ENCODE measurements at places on chromosomes 4 and X.
A peak's percentile ranks its signal among the peaks of the same experiment; 100 is the strongest.

DNA sequence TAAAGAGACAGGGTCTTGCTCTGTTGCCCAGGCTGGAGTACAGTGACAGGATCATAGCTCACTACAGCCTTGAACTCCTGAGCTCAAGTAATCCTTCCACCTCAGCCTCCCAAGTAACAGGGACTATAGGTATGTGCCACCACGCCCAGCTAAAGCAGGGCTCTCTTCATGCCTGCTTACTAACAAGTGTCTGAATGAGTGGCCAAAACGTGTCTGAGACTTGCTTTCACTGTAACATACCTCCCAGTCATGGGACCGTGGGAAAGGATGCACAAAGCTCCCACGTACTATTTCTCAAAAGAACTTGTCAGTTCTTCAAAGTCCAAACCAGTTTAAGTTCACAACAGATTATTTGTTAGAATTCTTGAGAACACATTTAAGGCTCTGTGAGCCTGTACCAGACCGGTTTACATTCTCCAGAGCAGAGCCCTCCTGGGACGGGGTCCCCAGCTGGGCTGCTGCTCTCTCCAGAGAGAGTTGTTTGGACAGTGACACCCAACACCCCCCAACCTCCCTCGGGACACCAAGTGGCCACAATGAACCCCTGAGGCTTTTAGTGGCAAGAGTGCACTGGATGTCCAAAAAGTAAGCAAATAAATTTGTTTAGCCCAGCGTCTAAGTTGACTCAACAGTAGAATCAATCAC lies 24.1 kb downstream of the SH3KBP1 start:
- DNase-seq, result no peak

DNA sequence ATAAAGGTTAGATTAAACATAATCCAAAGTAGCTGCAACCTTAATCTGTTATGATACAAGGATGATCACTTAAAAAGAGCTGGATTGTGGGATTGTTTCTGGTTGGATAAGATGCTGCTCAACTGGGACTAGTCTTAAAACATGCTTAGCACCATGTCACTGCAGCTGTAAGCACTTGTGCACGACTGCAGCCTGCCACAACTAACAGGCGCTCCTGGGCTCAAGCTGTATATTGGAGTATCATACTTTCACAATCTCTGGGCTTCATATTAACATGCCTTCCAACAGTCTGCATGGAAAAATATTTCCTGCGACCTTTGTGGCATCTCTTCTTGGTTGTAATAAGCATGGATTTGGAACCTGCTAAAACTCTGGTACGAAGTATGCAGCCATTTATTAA lies 493.0 kb upstream of the PITX2 start:
- DNase-seq, result no peak

- DNase-seq, result no peak
These were observed 60.3 kb upstream of the CAMK2D start for GRCh38 chr4:113821856-113822255.

DNA sequence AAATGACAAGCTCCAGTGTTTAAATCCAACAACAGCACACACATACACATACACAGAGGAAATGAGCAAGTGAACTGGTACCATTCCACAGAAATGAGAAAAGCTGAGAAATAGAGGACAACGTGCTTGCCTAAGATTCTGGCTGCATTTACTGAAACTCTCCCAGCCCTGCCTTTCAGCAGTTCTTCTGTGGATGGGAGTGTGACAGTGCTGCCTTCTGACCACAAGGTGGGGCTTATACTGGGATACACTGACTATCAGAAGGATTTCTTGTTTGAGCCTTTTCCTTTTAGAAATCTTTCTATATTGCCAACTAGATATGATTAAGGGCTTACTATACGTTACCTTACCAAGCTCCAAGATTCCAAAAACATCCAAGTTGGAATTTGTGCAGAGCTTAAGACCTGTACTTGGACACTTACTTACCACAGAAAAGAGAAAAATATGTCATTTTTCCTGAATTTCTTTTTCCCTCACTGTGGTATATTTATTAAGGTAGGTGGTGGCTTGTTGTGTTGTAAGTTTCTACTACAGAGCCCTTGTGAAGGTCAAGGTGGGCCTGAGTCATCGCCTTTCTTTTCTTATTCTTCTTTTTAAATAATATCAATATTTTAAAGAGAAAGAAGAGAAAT lies 10.7 kb upstream of the CXCL8 start:
- DNase-seq, result no peak

DNA sequence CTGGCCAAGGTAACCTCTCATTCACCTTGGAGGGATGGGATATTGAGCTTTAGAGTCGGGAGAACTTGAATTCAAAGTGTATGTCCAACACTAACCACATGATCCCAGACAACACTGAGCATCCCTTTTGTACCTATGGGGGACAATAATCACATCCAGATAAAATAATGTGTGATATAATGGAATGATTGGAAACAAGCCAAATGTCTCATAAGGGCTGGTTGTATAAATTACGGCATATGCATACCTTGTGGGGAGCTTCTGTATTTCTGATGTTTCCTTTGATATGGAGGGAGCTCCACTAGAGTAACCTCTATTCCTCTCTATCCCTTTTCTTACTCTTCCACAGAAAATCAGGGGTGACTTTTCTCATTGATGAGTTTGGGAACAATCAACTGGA lies 40.7 kb upstream of the LDB2 start:
- DNase-seq, result no peak

DNA sequence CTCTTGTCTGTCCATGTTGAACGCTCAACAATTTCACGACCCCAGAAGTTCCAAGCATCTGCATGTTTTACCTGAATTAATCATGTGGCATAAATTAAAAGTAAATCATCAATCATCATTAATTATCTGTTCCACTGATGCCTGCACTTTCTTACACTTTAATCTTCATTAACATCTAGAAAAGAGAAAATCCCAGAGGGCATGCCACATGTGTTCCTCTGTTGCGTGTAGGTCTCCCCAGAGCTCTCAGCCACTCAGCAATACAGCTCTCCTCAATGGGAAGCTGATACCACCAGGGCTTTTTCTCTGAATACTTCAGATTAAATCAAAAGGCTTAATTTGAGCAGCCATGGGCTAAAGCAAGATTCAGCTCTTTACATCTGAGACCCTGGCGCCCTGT lies 722.4 kb upstream of the TENM3 start:
- DNase-seq, result no peak

GRCh38 chr4:103085555-103086196 lies 9.1 kb upstream of the SLC9B2 start:
- DNase-seq, result no peak

GRCh38 chr4:75287738-75288517 lies 226.3 kb downstream of the RCHY1 start:
- no peak for DNase-seq

DNA sequence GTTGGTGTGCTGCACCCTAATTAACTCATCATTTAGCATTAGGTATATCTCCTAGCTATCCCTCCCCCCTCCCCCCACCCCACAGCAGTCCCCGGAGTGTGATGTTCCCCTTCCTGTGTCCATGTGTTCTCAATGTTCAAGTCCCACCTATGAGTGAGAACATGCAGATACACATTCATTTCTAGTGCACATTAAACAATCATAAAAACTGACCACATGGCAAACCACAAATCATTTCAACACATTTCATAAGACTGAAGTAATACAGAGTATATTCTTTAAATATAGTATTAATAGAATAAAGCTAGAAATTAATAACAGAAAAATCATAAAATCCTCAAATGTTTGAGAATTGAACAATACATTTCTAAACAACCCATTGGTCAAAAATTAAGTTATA lies 34.1 kb downstream of the PRKG2 start:
- no peak for DNase-seq

DNA sequence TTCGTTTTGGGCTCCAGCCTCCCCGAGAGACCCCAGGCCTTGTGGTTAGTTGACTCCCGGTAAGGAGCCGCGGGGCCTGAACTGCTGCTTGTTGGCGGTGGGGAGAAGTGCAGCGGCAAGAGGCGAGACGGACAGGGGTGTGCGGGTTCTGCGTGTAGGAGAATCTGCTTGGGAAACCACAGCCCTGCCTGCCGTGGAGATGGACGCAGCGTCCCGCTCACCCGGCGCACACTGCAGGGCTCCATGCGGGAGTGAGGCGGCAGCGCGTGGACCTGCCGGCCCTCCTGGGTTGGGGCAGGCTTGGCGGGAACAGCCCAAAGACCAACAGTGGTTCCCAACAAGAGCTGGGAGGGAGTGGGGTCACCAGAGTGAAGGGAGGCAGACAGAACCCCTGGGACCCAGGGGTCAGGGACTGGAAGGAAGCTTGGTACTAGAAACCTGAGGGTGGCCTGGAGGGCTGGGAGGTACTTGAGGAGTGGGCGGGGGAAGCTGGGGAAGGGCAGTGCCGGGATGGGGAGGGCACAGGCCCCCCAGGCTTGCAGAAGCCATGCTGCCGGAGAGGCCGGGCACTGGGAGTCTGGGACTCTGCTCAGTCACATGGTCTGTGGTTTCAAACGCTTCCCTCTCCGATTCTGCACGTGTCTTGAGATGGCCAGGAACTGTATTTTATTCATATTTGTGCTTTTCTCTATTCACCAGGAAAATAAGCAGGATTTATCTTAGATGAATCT lies 70.8 kb downstream of the RGS12 start:
- DNase-seq, result no peak

DNA sequence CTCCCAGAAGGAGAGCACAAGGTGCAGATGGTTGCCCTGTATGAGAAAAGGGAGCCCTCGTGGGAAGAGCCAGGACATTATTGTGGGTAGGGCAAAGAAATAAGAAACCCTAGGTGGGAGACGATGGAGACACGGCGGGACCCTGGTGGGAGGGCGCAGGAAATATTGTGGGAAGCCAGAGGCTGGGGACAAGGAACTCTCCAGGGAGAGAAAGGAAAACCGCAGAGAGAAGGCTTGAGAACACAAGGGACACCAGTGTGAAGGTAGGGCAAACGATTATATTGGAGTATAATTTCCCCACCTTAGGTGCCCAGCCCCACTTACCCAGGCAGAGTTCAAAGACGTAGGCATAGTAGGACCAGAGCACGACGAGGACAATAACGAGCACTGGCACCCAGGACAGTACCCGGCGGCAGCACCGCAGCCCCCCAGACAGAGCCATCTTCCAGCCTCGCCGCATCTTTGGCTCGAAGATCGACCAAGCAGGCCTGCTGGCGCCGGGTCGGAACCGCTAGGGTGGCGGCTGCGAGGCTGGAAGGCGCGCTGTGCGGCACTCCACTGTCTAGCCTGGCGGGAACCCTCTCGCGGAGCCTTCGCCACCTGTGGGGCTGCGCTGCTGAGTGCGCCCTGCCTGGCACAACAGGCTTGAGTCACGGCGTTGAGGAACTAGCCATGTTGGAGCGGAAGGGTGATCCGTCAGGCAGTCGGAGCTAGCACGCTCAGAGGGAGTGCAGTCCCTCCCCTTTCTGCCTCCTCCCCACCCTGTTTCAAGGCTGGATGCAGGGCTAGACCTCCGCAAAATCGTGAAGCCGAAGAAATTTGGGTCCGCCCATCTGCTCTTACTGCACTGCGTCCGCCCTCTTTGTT lies at the start of gene ZDHHC15:
ZDHHC15 (minus strand) TSS at position 473 of the 867 bp plus-strand sequence; CDS start at position 460, 13 bp downstream.
- DNase-seq, result peak; percentile 11

GRCh38 chr4:25767877-25768725 lies 94.7 kb downstream of the SEL1L3 start:
- DNase-seq, result no peak

DNA sequence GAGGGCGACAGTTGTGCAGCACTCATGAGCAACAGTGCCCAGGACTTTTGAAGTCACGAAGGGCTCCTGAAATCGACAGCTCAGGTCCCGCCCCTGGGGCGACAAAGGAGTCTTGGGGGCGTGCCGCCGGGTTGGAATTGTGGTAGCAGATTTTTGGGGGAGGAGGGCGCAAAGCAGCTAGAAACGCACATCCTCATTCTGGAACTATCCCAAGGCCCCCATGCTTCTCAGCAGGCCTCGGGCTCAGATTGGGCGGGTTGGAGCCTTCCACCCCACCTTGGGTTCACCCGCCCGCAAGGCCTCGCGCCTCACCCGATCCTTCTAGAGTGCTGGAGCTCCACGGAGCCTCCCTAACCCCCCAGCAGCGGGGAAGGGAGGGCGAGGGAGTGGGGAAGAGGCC lies 85.5 kb downstream of the HPRT1 start:
- no peak for DNase-seq

- no peak for DNase-seq
These were observed 62.9 kb upstream of the FRAS1 start for GRCh38 chr4:77994194-77994721.

GRCh38 chr4:53477636-53478035 lies 100.2 kb downstream of the FIP1L1 start:
- no peak for DNase-seq

- DNase-seq, result no peak
These were observed 39.7 kb downstream of the REPS2 start for GRCh38 chrX:16986169-16986568.

- DNase-seq, result no peak
These were observed 26.5 kb upstream of the HERC6 start for GRCh38 chr4:88352062-88352740.

DNA sequence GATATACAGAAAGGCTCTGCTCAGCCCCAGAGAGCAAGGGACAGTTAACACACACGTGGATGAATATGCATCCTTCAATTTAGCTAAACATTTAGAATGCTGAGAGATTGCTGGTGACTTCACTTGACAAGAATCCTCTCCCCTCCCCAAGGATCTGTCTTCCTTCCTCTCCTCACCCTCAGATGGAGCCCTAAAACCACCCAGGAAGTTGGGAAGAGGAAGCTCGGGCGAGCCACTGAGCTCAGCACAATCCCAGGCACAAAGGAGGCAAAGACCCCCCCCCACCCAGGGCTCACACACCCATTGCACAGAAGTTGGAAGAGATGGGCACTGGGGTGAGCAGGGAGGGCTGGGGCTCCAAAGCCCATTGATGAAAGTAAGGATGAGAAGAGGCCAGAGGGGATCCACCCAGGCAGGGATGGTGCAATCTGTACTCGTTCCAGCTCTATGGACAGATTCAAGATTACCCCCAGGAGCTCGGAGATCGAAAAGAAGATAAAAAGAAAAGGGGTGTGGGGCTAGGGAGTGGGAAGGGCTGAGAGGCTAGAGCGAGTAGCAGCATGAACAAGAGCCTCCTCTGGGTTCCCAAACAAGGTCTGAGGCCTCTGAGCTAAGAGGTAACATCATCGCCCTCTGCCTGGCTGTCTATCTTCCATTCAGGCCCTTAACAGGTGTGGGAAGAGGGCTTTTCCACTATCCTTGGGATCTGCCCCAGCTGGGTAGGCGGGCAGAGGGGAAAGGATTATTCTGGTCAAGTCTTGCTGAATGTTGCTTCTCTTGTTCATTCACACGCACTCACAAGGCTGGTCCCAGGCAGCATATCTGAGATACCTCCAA lies 1.2 kb downstream of the TFE3 start:
- no peak for DNase-seq

GRCh38 chr4:139919521-139919920 lies 234.5 kb downstream of the MAML3 start:
- DNase-seq, result no peak

GRCh38 chrX:136712650-136713310 lies 64.8 kb downstream of the CD40LG start:
- no peak for DNase-seq

DNA sequence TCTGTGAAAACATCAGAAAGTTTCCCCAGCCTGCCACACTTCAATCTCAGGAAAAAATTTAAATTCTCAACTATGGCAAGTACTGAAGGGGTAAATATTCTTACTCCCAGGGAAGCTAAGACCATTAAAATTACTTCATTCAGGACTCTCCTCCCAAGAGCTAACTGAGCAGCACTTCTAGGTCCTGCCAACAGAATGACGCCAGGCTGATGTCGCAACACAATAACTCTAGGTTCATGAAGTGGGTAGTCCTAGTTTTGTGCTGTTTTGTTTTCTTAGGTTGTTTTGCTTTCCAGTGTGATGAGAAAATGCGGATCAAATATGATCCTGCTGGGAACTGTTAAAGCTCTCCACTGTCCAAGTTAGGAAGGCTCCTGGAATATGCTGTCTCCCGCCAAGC lies 180.0 kb downstream of the NKX6-1 start:
- no peak for DNase-seq

- DNase-seq, result no peak
These were observed 20.5 kb downstream of the ARSJ start for GRCh38 chr4:113958766-113959538.

Data from activated gamma-delta T cell treated with Interleukin-2 at 50 U/mL for 16 hours (primary cell).